ENCODE measurements at places on chromosomes 1 and 21.

- DNase-seq = no peak
Observed at GRCh38 chr21:43031121-43031619, 44.5 kb downstream of the CBS start.

- DNase-seq = no peak
Observed at GRCh38 chr1:221583465-221583864, 158.4 kb downstream of the DUSP10 start.

GRCh38 chr1:184218458-184219075, 167.0 kb downstream of the TSEN15 start:
- no peak for DNase-seq

- DNase-seq = no peak
Observed at GRCh38 chr1:45026446-45026845, 14.4 kb downstream of the UROD start.

DNA sequence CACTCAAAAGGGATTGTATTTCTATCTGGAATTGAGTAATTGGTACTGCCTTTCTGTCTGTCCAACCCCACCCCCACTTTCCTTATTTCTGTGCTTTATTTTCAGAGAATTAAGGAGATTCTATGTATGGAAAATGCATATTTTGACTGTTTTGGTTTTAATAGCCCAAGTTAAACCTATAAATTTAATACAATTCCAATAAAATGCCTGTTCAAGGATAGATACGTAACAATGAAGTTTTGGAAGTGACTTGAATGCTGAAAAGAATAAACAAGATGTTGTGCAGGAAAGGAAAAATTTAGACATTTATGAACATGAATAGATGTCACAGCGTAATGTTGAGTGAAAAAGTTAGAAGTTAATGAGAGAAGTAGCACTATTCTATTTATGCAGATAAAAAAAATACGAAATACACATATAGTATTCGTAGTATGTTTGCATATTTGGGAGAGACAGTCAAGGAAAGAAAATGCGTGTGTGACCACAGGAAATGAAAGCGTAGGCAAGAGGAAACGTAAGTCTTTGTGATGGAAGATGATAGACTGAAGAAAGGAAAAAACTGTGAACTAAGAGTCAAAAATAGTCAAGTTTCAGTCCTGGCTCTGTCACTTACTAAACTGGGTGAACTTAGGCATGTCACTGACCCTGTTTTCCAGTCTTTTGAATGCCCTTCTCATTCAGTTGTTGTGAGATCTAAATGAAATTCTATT, 62.1 kb downstream of the MEF2D start:
- DNase-seq = no peak

DNA sequence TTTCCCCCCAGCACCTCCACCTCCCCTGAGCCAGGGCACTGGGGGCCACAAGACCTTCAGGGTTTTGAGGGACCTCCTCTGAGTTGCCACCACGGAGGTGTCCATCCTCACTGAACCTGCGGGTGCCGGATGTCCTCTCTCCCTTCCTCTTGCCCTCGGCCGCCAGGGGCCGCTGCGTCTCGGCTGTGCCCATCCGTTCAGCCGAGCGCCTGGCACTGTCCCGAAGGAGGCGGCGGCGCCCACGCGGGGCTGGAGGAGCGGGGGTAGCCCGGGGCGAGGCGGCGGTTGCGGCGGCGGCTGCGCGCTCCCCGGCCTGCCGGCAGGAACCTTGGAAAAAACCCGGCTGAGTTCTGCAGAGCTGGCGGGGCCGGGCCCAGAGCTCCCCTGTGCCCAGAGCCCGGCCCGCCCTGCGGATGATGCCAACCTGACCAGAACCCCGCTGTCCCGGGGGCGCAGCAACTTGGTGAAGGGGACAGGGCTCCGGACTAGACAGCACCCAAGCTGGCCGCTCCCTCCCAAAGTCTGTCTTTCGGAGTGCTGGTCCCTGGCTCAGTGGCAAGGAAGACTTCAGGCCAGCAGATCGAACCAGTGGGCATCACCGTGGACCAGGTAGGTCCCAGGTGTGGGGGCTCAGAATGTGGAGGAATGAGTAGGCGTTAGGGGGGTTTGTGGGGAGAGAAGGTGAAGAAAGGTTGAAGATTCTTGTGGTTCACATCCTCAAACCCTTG, 3.7 kb upstream of the PPM1J start:
- DNase-seq = peak; percentile 91

DNA sequence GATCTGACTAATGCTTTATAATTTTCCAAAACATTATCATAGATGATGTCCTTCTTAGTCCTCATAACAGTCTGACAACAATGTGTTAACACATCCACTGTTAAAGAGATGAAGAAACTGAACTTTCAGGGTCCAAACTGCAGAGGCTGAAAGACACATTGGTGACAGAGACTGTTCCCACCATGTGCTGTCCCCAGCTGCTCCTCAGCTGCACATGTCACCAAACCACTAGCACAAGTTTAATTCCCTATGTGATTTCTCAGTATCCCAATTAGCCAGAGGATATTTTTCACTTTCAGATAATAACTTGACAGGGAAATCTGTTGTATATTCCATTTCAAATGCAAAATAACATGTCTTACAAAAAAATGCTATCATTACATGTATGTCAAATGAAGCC, 24.6 kb downstream of the LAMC2 start:
- DNase-seq = no peak

- DNase-seq = peak; percentile 63
Observed at GRCh38 chr1:228337711-228338520, 68.7 kb downstream of the TRIM11 start.

GRCh38 chr1:101406681-101407080, 169.9 kb downstream of the S1PR1 start:
- DNase-seq = no peak

GRCh38 chr1:175364424-175365076, 172.0 kb upstream of the KIAA0040 start:
- DNase-seq = no peak

DNA sequence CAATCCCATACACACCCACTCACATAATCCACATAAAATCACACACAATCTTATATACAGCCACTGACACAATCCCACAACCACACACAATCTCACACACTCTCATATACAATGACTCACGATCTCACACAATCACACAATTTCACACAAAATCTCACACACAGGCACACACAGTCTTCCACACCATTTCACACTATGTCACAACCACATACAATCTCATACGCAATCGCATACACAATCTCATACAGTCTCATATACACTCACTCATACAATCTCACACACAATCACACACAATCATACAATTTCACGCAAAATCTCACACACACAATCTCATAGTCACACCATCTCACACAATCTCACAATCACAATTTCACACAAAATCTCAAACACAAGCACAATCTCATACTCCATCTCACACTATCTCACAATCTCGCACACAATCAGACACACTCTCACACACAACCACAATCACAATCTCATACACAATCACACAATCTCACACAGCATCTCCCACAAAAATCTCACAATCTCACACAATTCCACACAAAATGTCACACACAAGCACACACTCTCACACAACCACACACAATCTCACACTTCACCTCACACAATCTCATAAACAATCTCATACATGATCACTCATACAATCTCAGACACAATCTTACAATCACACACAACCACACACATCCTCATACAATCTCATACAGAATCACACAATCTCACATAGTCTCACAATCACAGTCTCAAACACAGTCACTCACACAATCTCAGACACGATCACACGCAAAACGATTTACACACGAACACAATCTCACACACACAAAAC, 18.5 kb downstream of the CASZ1 start:
- DNase-seq = no peak

DNA sequence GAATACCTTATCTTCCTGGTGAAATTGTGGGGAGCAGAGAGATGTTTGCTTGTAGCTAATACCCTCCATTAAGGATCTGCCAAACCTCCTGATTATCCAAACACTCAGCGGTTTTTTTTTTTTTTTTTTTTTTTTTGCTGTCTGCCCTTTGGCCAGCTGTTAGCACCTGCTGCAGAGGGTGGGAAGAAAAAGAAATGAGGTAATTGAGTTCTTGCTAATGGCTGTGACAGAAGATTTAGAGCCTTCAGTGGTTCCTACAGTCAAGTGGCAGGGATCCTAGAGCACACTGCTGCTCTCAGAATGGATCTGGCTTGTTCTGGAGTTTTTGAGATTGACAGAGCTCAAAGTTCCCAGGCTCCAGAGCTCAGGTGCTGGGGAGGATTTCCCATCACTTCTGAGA, 342.5 kb downstream of the DISC1 start:
- no peak for DNase-seq

- DNase-seq = no peak
Observed at GRCh38 chr1:172179918-172180317, 240.6 kb upstream of the C1orf105 start.

- no peak for DNase-seq
Observed at GRCh38 chr1:167538657-167539056, 14.9 kb downstream of the CREG1 start.

- DNase-seq = no peak
Observed at GRCh38 chr1:66266756-66267155, 267.2 kb upstream of the SGIP1 start.

DNA sequence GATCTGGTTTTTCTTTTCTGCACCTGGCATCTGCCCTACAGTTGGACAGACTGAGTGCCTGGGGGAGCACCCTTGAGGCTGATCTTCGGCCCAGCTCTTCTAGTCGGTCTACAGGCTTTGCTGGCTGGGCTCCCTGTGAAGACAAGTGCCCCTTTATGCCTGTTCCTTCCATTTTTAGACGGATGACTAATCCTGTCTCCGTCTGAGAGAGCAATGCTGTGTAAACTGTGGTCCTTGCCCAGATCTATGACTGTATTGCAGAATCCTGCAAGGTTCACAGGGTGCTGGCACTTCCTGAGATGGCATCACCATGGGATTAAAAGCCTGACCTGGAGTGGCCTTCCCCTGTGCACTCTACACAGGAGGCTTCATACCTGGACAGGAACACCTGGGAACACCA, 47.6 kb upstream of the SAMD13 start:
- DNase-seq = peak; percentile 34

GRCh38 chr21:20351138-20351537, 647.1 kb upstream of the NCAM2 start:
- no peak for DNase-seq

DNA sequence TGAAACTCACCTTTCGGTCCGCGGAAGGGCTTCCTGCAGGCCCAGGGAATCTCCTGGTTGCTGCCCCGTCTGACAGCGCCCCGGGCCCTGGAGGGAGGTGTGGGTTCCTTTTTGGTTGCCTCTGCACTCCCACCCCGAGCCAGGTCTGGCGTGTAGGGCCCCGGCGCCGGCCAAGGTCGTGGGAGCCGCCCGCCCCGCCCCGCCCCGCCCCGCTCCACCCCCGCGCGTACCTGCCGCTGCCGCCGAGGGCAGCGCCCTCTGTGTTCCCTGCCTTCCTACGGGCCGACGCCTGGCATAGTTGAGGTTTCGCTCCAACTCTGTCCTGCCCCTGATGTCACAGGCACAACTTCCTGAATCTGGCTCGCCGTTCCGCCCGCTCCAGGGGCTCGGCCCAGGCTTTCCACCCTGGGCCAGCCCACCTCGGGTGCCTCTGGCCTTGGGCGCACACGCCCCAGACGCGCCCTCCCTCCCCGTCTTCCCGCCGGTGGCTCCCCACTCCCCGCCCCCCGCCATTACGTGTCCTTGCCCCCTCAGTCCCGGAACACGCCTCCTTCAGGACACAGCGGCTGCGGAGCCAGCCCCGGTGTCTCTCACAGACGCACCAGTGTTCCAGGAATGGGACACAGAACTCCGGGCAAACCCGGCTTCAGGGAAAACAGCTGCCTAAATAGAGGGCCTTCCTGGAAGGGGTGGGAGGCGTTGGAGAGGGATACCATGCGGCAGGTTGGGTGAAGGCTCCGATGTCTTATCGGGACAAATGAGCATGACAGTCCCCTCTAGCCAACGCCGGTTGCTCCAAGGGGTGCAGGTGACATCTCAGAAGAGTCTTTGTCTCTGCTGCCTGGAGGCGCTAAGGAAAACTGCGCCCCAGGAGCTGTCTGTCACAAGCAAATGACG, at the start of gene KIAA0040:
Gene KIAA0040 (minus strand): TSS at position 147 of the 897 bp plus-strand sequence. CDS start 31,763 bp downstream, outside the sequence.
- peak; percentile 81 for DNase-seq

DNA sequence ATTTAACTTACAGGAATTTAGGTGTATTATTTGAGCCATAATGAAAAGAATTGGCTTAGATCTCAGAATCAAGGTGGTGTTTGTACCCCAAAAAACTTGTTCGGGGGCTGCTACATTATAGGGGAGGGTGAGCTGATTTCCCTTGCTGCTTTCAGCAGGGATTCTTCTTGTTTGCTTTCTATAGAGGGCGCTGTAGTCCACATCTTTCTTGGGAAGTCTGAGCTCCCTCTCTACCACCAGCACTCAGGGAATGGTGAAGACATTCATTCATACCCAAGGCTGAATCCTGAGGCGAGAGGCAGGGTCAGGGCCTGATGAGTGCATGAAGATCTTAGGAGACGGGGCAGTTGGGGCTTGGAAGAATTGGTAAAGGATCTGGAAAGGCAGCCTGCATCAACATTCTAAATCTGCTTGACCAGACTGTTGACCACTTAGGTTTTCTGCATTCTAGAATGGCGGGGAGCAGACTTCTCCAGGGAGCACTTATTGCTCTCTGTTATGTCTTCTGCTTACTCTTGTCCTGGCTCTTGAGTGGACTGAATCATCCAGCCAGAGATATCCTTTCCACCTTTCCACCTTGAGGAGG, 18.9 kb downstream of the SPATA46 start:
- DNase-seq = no peak

DNA sequence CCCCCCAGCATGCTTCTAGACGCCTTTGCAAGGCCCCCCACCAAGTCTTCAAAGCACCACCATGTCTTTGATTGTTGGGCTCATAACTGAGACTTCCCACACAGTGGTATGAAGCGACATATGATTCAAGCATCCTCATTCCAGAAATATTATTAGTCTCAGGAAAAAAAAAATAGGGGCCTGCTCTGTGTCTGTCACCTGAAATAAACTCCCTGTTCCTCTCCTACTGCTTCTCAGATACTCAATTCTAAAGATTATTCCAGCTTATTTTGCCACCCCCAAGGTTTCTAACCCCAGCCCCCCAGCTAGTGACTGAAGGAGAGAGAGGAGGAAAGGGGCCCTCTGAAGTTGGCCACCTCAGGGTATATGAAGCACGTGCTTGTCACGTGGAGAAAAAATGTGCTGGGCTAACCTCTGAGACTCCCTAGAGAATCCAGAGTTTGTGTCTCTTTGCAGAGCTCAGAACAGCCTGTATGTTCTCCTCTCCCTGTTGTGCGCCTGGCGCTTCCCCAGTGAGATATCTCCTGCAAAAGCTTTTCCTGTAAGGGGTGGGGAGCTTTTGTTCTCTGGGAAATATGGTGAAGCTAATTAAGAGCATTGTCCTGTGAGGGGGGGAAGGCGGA, 35.9 kb upstream of the RASAL2 start:
- peak; percentile 73 for DNase-seq

- DNase-seq = no peak
Observed at GRCh38 chr1:29991025-29991424, 732.4 kb downstream of the MATN1 start.

DNA sequence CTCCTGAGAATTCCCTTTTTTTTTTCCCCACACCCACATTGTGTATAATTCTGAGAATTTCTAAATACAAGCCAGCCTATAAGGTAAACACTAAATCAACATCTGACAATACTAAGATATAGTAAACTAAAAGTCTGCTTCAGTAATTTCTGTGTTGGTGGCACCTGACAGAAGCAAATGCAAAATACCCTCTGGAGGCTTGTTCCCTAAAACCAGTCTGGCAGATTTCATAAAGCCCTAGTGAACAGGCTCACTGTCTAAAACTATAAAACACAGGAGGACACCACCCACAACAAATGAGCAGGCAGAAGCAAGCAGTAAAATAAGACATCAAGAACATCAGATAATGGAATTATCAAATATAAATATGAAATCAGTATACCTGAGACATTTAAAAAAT, 11.5 kb downstream of the TRIM33 start:
- DNase-seq = no peak

GRCh38 chr1:206541236-206541833, 34.0 kb downstream of the RASSF5 start:
- no peak for DNase-seq
